ENCODE measurements at places on chromosomes 7 and 10. TPM values are rescaled to one million over a fixed set of nuclear protein-coding genes. Genes with fewer than 3 reads are reported as not detected.

DNA sequence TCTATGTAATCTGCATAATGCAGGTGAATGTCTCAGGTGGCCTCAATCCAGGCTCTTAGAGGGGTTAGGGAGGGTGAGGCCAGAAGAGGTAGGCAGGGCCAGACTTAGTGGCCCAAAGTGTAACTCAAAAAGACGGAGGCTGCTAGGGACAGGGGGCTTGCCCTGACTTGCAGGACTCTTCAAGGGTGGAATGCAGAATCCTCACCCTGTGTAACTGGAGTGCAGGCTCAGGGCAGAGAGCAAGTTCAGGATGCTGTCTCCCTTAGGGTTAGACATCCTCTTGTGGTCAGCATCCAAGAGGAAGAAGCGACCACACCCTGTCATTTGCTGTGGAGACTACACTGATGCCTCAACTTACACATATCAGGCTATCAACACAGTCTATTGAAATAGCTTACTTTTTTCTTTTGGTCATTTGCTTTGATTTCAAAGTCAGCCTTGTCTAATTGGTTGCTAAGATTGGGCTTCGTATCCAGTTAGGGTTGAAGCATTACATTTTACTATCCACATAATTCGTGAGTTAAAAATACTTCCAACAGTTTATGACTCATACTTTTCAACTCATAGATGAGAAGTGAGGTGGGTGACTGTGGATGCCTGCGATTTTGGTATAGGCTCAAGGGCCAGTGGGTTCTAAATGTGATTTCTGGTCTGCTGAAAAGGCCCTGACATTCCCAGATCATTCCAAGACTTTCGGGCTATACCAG, 563.6 kb downstream of the SUGCT start:
- no peak for DNase-seq

- no peak for DNase-seq
These were observed 8.9 kb upstream of the GPER1 start for GRCh38 chr7:1078985-1079384.

DNA sequence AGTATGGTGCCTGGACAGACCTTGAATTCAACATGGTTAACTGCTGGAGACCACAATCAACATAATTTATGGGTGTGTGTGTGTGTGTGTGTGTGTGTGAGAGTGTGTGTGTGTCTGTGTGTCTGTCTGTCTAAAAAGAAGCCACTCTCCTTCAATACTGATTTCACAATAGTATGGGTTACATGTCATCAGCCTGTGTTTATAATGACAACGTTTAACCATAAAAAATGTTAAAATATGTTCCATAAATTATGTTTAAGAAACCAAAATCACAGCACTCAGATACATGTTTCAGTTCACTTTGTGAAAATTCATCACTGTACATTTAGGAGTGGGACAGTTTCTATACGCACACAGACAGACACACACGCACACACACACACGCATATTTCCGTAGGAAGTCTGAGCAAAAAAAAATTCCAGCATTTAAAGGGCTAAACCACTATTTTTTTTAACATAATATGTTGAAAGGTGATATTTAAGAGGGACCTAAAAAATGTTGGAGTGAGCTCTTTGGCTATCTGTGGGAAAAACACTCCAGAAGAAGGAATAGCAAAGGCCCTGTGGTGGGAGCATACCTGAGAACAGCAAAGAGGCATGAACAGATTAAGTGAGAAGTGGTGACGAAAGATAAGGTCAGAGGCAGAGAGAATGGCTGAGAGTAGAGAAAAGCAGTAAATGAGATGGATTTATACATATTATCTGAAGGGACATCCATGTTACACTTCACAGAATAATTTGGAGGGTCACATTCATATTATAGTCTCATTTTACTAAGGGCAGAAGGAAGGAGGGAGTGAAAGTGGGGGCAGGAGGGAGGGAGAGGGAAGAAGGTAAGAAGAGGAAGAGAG, 10.9 kb downstream of the PDZD8 start:
- no peak for DNase-seq

DNA sequence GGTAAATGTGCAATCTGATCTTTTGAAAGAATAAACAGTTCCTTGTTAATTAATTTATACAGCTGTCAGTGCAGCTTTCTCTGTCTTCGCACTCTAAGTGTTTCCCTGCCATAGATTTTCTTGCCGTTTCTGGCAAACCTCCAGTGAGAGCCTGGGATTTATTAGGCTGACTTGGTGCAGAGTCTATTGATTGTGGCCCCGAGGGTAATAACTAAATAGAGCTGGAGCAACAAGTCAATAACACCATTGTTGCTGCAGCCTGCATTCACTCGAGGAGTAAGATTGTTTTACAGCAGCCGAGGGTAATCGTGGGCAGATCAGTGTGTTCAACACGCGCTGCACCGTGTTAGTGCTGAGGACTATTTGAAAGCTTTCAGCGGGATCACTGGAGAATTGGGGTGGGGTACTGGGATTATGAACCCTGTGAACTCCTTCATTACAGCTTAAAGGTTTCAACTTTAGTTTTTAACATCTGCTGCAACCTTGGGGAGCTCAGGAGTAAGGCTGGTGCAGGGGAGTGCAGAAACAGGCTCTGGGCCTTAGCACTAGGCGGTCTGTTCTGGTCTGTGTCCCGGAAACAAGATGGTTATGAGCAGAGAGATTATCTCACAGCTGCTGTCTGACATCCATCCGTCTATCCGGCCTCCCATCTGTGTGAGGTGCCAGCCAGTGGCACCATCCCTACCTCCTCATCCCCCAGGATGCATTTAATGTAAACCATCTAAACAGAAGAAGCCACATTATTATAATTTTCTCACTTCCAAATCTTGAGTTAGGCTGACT, 174.0 kb upstream of the TCF7L2 start:
- DNase-seq: no peak

DNA sequence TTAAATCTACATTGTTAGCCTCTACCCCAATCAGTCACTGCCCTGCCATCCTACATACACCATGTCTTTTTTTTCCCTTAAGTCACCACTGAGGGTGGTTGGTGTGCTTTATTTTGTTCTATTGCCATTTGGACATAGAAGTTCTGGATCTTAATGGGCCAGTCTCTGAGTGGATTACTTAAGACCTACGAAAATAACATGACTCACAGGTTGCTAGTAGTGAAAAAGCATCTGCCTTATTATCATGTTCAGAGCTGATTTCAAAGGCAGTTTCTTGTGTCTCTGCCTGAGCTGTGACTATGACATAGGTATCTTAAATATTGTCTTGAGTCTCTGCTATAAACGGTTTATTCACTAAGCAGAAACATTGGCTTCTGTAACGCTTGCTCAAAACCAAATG, 410.8 kb downstream of the MDFIC start:
- DNase-seq: no peak

DNA sequence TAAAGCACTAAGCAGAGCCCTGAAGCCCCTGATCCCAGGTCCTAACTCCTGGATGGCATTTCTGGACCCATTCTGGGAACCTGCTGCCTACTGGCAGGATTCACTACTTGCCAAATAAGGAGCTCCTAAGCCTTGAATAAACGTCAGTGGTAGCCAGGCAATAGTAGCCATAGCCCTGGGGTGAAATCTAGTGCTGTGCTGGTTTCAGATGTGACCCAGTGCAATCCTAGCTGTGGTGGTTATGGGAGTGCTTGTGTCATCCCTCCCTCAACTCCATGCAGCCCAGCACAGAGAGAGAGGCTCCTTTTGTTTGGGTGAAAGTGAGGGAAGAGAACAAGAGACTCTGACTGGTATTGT, 43.7 kb downstream of the PCLO start:
- no peak for DNase-seq

DNA sequence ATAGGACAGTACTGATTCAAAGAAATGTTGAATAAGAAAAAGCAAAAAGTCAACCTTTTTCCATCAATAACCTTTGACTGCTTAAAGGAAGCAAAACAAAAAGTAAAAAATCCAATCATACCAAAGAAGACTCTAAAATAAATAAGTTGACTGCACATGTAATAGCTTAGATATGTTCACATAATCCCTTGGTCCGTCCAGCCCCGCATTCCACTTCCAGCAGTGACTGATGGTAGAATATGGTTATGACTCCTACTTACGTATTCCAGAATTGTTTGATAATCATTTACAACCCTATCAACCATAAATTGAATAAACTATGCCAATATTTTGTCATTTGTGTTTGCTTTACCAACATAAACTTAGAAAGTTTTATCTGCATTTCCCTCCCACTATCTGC, 77.9 kb downstream of the CTNNA3 start:
- DNase-seq: no peak

DNA sequence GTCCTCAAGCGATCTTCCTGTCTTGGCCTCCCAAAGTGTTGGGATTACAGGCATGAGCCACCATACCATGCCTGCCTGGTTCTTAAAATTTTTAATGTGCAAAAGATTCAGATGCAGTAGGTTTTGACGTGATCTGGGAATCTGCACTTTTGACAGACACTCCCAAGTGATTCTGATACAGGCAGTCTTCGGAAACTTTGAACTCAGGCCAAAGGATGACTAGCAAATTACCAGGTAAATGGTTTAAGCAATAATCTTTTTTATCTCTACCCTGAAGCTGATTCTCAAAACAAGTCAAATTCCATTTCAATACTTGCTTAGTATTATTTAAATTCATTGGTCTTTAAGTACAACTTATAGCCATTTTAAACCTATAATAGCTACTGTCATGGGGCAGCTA, 2.6 kb upstream of the ADO start:
- no peak for DNase-seq

DNA sequence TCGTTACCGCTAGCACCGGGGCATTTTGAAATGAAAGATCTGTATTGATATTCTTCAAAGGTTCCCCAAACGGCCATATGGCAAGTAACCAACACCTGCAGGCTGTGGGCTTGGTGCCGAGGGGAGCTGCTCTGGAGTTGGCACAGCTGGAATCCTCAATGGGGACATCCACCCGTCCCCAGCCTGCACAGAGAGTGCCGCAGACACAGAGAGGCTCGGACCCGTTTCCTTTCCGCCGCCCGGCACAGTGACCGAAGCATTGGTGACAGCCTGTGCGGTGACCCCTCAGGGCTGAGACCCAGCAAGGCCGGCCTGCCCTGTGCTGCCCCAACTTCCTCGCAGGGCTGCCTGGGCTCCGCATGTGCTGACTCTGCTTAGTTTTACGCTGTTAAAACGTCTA, 4.5 kb downstream of the CFAP46 start:
- no peak for DNase-seq

DNA sequence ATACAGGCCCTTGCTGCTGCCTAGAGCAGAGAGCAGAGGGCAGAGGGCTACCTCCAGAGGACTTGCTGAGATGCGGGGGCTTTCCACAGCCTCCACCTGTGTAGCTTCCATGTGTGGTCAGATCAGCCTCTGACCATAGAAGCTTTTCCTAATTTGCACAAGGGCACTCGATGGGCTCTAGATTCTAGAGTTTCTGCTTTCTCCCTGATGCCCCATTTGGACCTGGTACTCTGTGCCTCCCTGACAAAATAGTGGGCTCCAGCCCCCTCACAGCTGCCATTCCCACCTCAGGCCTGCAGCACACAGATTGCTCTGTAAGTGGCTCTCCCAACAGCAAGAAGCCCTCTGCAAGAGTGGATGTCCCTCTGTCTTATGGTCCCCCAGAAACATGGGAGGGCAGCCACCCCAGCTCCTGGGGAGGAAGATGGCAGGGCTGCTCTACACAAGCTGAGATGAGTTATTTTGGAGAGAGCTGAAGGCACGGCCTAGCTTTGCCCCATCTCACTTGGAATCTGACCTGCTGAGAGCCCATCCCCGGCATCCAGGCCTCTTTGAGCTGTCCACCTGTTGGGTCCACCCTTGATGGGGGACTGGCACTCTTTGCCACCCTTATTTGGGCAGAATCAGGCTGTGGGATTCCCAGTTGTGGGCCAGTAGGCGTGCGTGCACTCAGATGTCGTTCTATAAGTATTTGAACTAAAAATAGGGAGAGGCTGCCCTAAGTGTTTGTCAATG, 16.7 kb downstream of the TMEM273 start:
- no peak for DNase-seq

DNA sequence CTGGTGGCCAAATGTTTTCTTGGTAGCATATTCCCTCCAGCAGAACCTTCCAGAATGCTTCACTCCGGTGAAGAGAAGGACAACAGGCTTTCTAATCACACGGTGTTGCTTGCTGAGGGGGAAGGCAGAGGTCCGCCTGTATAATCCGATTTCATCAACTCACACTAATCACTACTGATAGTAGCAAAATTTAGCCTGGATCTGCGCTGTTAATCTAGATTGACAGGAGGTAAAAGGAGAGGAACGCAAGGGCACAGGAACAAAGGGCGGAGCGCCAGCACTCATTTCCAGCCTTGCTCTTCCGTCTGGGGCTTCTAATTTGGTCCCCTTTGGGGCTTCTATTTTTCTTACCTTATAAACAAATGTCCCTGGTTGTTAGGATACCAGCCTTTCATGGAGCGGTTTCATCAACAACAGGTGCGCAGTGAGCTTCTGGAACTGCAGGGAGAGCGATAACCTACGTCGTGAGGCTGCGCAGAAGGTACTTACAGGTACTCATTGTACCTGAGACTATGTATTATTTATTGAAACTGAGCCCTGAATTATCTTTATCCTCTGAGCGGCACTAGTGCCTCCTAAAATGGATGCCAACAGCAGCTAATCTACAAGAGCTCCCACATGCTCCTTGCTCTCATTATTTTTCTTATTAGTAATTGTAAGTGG, 150.6 kb downstream of the CACNB2 start:
- no peak for DNase-seq

DNA sequence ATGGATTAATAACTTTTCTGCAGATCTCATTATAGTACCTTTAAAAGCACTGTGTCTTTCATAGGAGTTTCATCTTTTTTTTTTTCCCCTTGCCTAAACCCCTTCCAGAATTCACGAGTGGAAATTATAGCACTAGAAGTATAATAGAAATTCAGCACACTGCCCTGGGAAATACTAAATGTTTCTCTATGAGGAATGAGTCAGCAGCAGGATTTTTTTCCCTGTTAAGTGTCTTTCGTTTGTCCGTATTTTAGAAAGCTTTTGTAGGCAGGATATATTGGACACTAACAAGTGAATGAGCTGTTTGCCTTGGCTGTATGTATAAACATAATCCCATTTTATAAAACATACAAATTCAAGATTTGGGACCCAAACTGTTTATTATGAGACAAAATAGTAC, 105.8 kb downstream of the EXOC4 start:
- DNase-seq: no peak

Gene CALN1
- 0.40 TPM for polyA plus RNA-seq

Gene TMEM229A
- polyA plus RNA-seq: 0.72 TPM

Gene SPDYE6
- polyA plus RNA-seq: 6.2 TPM

Data from right lung (tissue), 10 donors.